ENCODE measurements at places on chromosomes 7 and 10.

- DNase-seq: no peak
These were observed 9.4 kb upstream of the TES start for GRCh38 chr7:116200963-116201362.

DNA sequence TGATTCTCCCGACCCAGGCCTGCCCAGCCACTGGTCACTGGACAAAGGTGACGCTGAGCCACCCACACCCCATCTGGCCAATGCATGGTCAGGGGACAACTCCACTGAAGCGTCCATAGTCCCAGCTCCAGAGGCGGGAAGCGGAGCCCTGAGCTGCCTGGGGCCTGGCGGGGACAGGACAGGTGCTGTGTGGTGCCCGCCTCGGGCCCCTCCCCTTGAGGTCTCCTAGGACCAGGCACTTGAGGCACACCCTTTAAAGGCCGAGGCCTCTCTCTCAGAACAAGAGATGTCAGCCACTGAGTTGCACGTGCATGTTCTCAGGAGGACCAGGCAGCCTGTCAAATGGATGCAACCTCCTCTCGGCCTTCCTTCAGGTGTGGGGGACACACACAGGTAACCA, 52.5 kb upstream of the PPP2R2D start:
- DNase-seq: no peak

- DNase-seq: peak; percentile 83
These were observed 45.7 kb upstream of the RBM33 start for GRCh38 chr7:155598810-155599210.

GRCh38 chr7:111405621-111406020, 156.7 kb downstream of the IMMP2L start:
- no peak for DNase-seq

DNA sequence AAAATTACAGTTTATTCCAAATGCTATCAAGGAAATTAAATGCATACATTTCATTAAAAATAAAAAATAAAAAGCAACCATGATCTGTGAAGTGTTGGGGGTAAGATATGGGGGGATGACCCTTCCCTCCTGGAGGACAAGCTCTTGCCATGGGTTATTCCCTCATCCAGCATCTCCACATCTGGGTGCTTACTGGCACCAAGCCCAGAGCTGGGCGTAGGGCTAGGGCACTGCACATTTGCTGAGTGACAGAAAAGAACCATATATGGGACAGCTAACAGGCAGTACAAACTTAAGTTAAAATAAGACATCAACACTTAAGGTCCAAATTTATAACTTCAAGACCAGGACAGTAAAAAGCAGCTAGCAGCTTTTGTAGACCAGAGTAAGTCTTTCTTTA, 10.2 kb downstream of the CCDC6 start:
- no peak for DNase-seq

DNA sequence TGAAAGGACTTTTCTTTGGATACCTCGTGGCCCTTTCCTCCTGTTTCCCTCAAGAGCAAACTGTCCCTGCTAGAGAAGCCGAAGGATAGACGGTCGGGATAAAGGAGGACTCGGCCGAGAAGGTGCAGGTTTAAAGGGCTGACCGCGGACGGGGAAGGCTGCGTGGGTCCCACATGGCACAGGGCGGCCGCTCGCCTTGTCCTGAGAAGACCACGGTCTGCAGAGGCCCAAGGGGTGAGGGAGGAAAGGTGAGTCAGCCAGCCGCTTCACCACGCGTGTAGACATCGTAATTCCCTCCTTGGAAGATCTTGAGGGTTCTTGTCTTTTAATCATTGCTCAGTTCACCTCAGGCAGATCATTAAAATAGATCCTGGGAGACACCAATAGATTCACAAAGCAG, 253.8 kb downstream of the DPP6 start:
- DNase-seq: no peak

DNA sequence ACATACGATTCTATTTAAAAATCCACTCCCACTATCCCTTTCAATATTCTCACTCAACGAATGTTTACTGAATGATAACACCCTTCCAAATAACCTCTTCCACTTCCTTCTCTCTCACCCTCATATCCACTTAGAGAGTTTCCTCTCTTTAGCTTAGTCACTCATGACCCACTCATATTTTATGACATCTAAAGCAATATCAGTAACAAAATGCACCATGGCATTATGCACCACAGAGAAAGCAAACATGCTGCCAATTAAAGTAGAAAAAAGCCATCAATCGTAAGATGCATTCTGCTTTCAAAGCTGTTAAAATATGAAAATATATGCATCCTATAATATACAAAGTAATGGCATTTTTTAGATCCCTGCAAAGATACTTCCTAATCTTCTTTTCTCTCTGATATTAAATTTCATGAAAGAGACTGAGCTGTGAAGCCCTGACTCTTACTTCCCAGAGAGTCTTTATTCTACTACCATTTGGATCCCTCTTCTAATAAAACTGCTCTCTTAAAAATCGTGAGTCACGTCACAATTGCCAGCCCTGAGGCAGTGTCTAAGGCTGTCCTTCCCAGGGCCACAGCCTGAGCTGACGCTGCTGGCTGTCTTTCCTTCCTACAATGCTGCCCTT, 283.0 kb upstream of the KLF6 start:
- DNase-seq: no peak

DNA sequence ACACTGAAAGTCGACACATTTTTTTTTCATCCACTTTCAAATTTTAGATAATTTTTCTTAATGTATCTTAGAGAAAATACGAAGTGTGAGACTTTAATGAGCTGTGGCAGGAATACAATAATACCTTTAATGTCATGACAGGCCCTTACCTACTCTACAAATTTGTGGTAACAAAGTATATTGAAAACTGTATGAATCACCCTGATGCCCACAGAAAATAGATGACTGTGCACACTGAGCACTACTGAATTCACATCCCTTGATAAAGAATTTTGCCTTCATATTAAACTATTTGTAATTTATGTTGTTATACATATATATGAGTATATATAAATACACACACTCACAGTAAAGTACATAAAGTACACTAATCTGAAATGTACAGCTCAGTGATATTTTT, 51.7 kb downstream of the AKR1D1 start:
- no peak for DNase-seq

- DNase-seq: no peak
These were observed 634.7 kb downstream of the ARL4A start for GRCh38 chr7:13322126-13322525.

- peak; percentile 22 for DNase-seq
These were observed 52.8 kb downstream of the ARHGAP22 start for GRCh38 chr10:48551861-48552591.

- DNase-seq: no peak
These were observed 69.0 kb downstream of the DKK1 start for GRCh38 chr10:52383088-52383487.

DNA sequence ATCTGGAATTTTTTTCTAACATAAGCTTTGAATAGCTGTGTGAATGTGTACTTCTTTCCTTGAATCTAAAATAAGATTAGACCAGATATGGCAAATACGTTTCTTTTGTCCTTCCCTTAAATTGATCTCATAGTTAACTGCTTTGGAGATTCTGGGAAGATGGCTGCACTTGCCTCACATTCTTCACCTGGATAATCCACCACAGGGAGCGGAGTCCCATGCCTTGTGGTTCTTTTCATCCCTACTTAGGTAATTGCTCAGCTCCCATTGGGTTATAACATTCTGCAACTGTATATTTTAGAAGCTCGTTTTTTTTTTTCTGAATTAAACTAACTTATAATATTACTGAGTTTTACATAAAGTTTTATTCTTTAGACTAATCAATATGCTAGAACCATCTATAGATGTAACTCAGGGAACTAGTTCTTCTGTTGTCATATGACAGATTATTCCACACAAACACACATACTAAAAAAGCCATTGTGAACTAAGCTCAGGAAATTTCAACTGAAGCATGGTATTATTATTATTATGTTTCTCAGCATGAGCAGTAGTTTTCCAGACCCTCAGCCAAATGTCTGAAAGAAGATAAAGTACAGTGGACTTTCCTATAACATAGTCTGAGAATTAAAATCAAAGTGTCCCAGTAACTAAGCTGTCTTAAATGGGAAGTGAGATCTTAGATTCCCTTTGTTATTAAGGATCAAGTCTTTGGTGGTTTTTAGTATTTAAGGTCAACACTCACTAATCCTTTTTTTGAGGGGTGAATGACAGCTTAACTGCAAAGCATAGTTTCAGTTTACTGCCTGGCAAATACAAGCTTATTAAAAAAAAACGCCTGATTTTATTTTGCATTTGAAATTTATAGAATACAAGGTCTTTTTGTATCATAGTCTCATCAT, 182.3 kb downstream of the PPP1R9A start:
- no peak for DNase-seq

GRCh38 chr10:78286186-78286585, 252.5 kb downstream of the RPS24 start:
- no peak for DNase-seq

- DNase-seq: no peak
These were observed 342.1 kb downstream of the PHF14 start for GRCh38 chr7:11315666-11316258.

GRCh38 chr10:13672548-13672947, 85.8 kb downstream of the PRPF18 start:
- DNase-seq: no peak

DNA sequence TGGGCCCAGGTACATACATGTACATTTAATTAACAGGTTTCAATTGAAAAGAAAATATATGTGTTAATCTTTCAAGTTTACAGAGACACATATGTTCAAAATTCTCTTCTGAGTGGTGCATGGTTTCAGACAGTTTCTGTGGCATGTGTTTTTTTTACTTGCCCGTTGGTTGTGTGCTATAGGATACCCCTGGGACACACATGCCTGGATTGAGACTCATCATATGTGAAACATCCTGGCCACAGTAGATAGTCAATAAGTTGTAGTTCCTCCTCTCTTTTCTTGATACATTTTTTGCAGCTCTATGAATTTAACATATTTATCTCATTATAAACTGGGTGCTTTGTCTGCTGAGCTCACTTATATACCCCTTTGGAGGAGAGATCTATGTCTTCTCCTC, 207.8 kb upstream of the CTBP2 start:
- DNase-seq: no peak

DNA sequence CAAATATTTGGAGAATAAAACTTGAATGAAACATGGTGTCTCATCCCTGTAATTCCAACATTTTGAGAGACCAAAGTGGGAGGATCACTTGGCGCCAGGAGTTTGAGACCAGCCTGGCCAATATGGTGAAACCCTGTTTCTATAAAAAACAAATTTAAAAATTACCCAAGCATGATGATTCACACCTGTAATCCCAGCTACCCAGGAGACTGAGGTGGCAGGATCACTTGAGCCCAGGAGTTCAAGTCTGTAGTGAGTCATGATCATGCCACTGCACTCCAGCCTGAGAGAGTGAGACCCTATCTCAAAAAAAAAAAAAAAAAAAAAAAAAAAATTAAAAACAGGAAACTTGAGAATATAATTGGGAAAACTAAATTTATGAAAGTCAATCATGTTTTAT, 481.1 kb downstream of the SEMA3D start:
- DNase-seq: no peak
